ENCODE measurements at places on chromosomes 3 and 15. TPM values are rescaled to one million over a fixed set of nuclear protein-coding genes. Genes with fewer than 3 reads are reported as not detected.

Gene ARPIN
- 4.7 TPM for total RNA-seq

Gene SEC22A
- total RNA-seq, result 17.2 TPM

Gene BRK1
- total RNA-seq, result 42.3 TPM

DNA sequence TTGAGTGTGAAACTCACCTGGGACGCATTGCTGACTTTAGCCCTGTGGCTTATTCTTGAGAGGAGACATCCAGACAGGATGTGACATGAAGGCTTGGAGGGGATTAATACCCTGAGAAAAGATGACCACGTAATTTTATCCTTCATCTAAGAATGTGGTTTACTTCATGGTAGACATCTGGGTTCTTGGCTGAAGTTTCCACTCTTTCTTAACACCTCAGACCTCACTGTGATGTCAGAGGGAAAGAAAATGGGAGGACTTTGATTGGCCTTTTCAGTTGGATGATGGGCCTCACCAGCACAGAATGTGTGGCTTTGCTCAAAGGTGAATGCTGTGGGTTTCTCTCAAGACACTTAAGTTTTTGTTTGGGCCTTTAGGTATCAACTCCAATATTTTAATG is 16.5 kb downstream of the GORASP1 start:
- DNase-seq, result no peak

DNA sequence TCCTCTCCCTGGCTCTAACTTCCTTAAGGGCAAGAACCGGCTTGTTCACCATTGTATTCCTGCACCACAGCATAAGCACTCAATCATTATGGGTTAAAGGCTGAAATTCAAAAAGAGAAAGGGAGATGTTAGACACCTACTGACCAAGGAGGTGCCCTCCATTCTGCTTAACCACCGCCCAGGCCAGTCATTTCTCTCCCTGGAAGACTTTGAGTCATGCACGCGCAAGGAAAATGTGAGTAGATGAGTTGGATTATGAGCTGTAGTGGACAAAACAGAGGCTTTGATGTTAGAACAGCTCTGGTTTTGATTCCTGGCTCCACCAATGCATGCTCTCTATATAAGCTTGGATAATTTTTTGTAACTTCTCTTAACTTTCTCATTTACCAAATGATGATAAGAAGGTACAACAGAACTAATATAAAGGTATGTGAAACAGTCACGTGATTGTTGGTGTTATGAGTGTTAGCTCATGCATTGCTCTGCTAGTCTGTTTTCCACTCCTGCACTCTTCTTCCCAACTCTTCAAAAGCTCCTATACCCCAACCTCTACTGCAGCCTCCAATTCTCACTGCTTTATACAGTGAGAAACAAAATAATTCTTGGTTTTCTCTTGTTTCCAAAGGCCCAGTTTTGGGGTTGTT is 148.4 kb upstream of the ATP11B start:
- DNase-seq, result no peak

GRCh38 chr3:196198771-196199753 is 12.1 kb downstream of the ZDHHC19 start:
- no peak for DNase-seq

GRCh38 chr15:25600751-25601150 is 161.9 kb upstream of the UBE3A start:
- no peak for DNase-seq

DNA sequence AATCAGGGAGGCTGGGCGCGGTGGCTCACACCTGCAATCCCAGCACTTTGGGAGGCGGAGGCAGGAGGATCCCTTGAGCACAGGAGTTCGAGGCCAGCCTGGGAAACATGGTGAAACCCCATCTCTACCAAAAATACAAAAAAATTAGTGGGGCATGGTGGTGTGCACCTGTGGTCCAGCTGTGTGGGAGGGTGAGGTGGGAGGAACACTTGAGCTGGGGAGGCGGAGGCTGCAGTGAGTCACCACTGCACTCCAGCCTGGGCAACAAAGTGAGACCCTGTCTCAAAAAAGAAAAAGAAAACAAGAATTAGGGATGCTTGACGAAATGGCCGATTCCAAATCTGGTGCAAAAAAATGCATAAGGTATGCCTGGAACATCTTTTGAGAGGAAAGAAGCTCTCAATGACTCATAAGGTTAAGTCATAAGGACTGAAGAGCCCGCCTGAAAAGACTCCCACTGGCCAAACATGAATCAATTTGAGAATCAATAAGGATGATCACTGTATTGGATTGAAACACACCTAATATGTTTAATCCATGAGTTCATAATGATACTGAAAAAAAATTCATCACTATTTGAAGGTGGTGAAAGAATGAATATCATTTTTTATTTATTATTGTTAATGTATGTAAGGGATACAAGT is 27.7 kb downstream of the BLM start:
- DNase-seq, result no peak

All from HT-29 (cell line).